Mesenteric fat pad (tissue), 1 donor: ENCODE measurements at places on chromosomes 2 and 18.

DNA sequence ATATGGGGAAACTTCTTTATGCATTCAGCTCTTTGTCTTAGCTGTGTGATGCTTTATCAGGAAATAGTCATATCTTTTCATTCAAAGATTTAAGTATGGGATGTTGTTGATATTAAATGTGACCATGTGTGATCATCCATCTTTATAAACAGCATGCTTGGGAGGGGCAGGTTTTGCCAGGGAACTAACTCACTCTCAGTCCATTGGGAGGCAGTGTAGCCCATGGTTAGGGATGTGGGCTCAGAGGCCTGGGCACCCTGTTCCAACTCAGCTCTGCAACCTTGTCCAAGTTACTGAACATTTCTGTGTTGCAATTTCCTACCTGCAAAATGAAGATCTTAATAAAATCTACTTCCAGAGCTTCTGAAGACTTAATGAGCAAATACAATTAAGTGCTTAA lies 92.0 kb upstream of the BCL2L11 start:
- DNase-seq, result no peak

GRCh38 chr2:162085090-162085891 lies 11.3 kb upstream of the DPP4 start:
- DNase-seq, result no peak

DNA sequence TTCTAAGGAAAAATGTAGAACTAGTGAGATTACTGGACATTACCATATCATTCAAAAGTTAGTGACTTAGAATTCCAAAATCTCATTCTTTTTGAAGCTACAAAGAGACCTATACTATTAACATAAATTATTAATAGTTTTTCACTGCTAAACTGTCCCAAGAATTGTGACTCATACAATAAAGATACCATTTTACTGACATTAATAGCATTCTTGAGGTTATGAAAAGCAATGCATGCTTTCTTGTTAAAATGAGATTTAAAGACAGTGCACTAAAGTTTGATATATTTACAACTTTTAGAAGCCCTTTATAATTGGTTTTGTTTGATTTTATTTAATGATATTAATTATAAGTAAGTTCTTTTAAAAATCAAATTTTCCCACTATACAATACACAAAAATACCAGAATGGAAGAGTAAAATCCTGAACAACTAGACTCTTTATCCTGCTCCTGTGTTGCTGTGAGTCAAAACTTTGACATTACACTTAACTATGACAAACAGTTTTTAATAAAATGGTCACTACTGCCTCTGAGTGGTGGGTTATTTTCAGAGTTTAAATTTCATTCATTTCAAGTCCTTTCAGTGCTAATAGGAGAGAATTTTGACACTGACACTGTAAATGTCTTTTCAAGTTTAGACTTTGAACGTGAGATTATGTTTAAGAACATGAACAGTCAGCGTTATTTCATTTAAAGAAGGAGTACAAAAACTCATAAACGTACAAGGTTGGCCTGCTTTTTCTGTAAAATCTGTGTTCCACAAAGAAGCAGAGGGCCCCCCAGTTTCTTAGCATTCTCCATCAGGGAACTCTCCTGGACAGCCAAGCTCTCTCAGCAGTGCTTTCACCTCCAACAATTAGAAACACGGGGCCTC lies 54.5 kb downstream of the FAM124B start:
- DNase-seq, result no peak

- peak; percentile 57 for DNase-seq
These were observed 84.9 kb downstream of the ACKR3 start for GRCh38 chr2:236654496-236654895.

DNA sequence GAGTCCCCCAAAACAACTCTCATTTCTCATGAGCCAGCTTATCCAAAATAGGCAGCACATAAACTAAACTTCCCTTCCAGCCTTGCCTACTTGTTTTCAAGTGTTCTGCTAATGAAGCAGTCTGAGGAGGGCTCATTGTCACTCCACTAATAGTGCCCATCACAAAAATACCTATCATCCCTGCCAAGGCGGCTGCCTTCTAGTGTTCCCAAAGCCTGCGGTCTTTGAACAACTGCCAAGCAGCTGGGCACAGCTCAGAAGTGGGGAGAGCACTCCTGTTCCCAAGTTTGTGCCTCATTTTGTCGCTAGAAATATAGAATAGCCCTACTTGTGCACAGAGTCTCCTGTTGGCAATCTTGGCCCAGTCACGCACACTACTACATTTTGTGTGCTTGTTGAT lies 50.3 kb downstream of the DTNA start:
- DNase-seq, result no peak

- no peak for DNase-seq
These were observed 38.4 kb downstream of the COA5 start for GRCh38 chr2:98569915-98570314.

GRCh38 chr2:5908071-5908470 lies 215.9 kb downstream of the SOX11 start:
- DNase-seq, result no peak

DNA sequence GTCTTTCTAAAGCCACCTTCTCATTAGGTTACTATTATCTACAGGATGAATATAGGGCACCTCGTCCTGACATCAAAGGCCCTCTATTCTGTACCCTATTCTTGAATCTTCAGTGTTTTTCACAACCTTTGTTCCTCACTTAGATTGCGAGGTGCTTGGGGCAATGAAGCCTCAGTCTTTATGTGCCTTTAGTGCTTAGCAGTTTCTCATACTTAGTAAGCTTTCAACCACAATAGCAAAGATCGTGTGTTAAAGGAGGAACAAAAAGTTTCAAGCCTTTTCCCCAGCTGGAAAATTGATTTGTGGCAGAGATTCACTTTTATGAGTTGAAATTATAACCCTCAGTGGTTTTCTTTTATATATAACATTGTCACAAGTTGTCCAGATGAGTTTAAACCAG lies 226.9 kb downstream of the MYO3B start:
- DNase-seq, result no peak

DNA sequence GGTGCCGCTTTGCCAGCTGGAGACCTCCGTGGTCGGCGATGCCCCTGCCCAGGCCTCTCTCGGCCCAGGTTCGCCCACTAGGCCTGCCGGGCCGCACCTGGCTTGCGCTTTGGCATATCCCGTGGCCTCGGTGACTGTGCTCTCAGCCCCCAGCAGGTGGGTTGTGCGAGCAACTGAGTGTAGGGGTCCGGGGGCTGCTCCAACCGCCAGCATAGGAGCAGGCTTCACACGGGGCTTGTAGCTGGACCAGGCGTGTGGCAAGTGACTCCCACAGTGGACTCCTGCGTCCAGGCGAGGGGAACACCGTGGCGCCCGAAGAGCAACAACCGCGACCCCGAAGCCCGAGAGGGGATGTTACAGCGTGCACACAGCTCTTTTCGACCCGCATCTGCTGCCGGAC lies 9.7 kb downstream of the TRAPPC12 start:
- no peak for DNase-seq

DNA sequence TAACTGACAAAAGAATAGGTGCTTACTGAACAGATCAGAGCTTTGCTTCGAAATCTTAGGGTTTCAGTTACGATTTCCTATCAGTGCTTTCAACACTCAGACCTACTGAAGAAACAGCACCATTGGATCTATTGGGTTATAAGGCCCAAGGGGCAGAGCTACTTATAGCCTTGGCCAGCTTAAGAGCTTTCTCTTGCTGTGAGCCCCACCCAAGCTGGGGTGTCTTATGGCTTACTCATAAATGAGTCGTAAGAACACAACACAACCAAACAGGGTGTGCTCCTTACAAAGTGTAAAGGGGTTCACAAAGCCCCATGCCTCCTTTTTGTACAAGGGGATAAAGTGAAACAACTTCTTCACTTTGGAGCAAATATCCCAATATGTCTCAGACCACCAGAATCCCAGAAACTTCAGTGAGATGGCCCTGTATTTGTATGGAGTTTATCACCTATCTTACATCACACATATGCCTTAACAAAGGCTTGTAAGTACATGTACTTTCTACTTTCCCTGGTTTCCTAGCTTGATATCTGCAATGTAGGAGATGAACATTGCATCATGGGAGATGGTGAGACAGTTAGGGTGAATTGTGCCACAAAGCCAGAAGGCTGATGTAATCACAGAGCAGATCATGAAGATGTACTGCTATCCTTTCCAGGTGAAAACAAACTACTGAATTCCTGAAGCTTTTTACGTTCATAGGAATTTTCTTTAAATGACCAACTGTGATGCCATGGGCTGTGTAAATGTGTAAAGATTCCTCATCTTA lies 115.5 kb upstream of the GLI2 start:
- DNase-seq, result no peak

GRCh38 chr2:86342488-86342887 lies 5.1 kb upstream of the REEP1 start:
- DNase-seq, result no peak

DNA sequence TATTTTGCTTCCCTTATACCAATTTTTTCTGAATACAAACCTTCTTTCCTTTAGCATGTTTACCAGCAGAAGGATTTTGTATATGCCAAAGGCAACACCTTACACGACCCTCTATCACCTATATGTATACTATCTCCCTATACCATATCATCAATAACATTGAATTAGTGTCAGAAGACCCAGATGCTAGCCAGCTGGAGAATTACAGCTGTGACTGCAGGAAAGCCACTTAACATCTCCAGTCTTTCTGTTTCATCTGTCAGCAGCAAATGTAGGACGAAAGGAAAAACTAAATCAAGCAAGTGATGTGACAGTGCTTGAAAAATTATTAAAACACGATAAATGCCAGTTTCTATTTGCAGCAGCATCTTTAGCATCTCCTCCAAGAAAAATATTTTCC lies 193.7 kb downstream of the STK39 start:
- DNase-seq, result no peak

DNA sequence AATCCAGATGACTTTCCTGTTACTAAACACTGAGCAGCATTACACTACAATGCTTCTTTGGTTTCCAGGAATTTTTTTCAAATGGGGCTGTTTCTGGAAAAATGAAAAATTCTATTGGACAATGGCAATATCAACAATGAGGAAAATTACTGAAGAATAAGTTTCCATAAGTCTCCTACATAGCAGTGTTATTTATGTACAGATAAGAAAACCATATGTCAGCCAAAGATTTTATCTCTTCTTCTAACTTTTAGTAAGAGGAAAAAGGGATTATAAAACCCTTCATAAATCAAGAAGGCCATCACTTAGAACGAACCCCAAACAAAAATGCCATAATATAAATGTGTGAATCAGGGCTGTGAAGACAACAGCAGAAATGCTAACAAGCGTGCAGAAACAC lies 31.6 kb upstream of the NOSTRIN start:
- DNase-seq, result no peak

GRCh38 chr2:109084341-109084740 lies 44.7 kb upstream of the SH3RF3 start:
- no peak for DNase-seq

GRCh38 chr2:86064006-86064405 lies 41.7 kb downstream of the POLR1A start:
- DNase-seq, result no peak

DNA sequence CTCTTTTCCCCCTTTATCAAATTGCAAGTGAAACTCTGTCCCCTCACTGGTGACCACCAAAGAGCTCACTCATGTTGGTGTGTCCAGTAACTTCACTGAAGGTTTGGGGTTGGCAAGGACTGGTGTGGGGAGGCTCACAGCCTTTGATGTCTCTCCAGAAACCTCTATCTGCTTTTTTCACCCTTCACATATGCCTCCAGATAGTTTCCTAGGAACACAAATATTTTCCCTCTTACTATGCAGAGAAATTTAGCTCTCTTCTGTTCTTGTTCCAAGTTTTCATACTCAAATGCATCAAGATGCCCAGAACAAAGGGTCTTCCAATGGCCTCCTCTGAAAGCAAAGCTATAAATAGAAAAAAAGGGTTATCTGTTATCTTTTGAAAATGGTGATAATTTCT lies 20.7 kb downstream of the DTNA start:
- no peak for DNase-seq

DNA sequence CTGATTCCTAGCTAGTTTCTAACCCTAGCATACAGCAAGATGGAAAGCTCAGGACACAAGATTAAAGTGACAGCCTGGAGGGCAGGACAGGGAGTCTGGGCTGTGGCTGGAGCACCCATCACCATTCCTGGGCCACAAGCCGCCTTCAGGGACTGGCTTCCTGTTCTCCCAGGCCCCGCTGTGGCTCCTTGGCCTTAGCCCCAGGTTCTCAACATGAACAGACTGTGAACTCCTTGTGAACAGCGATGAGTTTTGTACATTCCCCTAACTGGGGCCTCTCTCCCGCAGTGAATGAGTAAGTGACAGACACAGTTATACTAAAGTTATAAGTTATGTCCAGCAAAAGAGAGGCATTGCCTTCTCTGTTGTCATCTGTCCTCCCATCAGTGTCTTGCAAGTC lies 35.9 kb upstream of the SLC14A1 start:
- DNase-seq, result no peak
